WERI-Rb-1 (cell line): ENCODE measurements at places on chromosomes 1 and 21.

DNA sequence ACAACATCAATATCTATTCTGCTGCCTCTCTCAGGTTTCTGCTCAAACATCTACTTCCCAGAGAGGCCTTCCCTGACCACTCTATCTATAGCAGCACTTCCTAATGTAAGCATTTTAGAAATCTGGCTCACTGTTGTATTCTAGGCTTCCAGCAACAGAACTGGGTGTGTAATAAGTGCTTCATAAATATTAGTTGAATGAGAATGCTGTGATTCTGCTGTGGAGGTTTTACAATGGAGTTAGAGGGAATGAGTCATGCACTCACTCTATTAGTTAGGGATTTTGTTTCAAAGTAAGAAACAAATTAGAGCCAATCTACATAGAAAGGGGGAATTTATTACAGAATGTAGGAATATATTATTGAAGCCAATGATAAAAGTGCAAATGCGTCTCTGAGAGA is 38.6 kb upstream of the SLC35F3 start:
- no peak for DNase-seq

GRCh38 chr1:245332513-245332912 is 177.7 kb downstream of the KIF26B start:
- DNase-seq = no peak

- DNase-seq = no peak
These were observed 114.9 kb downstream of the RRAGC start for GRCh38 chr1:38744452-38745350.

GRCh38 chr1:41423511-41424191 is 60.8 kb downstream of the EDN2 start:
- no peak for DNase-seq

DNA sequence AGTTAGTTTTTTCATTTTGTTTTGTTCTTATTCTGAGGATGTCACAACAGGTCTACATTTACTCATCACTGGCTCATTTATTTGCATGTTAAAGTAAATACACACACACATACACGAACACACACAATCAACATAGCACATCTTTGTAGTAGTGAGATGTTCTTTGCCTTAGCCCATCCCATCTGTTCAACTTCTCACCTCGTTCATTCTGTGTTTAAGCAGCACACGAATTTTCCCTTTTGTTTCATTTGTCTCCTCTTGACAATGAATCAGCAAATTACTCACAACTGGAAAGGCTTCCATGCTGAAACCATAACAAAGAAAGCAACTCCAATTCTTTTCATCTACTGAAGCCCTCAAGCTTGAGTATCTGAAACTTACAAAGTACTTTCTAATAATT is 133.3 kb upstream of the CHRM3 start:
- no peak for DNase-seq

- DNase-seq = no peak
These were observed 375.1 kb downstream of the NPHP4 start for GRCh38 chr1:5617179-5617520.

DNA sequence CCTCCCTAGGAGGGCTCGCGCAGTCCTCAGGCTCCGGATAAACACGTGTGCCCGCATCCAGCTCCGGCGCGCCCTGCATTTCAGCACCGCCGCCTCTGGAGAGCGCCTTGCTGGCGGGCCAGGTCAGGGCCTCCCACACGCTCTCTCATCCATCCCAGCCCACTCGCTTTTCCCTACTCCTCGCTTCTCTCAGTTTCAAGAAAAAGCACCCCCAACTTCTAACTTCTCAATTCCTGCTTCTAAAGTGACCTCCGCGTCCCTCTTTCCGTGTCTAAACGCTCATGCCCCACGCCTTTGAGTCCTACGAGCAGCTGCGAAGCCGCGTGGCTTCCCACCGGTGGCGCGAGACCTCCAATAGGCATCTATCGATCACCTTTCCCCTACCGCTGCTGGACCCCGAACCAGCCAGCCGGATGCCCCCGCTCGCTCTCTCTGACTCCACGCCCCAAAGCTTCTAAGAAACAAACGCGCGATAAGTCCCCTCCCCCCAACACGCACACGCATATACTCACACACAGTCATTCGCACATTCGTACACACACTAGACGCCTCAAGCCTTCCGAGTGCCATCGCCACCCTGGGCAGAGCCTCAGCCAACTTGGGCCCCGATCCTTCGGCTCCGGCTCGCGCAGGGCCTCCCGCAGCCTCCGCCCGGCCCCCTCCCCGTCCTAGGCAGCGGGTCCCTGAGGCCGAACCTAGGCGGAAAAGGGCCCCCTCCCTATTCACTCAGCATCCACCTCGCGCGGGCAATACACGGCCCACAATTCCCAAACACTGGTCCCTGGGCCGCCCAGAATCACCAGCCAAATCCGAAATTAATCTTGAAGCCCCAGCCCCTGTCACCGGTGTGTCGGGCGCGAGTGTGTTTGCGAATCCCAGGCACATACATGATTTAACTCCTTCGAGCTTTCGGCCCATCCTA is 1.1 kb downstream of the NMNAT2 start:
- peak; percentile 58 for DNase-seq

- DNase-seq = no peak
These were observed 60.4 kb downstream of the VANGL2 start for GRCh38 chr1:160460683-160461287.

GRCh38 chr1:196563768-196564167 is 44.5 kb downstream of the KCNT2 start:
- no peak for DNase-seq

DNA sequence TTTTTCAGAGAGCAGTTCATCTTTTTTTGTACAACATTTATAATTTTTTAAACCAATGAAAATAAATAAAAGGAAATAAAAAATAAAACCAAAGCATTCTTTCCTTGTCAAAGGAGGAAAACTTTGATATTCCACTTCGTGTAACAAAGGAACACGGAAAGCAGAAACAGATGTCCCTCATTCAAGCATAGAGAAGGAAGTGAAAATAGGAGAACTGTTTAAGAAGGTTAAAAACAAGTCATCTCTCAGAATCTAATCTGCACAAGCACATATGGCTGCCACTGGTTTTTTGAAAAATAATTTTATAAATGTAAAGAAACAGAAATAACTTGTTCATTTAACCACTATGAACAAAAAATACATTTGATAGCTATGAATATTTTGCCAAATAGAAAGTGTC is 35.9 kb upstream of the ZNF644 start:
- DNase-seq = no peak

DNA sequence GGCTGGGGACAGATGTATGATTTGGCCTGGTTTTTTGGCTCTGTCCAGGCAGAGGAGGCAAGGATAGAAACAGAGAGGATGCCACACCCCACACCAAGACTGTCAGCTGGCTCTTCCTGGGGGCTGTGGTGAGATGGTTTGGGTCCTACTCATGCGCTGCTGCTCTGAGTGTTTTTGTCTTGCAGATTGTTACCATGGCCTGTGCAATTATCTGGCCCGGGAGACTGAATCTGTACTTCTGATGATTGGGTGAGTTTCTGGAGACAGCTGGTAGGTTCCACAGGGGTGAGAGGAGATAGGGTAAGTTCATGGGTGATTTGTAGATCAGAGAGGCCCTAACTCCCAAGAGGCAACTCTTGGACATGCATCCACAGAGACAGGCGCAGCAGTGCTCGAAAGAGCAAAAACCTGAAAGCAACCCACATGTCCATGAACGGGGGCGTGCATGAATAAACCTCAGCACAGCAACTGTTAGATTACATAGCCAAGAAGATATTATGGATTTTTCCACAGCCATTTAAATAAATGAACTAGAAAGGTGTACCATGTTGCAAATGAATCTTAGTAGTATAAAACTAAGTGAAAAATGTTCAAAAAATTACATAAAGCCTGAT is 17.8 kb downstream of the AADACL4 start:
- no peak for DNase-seq

DNA sequence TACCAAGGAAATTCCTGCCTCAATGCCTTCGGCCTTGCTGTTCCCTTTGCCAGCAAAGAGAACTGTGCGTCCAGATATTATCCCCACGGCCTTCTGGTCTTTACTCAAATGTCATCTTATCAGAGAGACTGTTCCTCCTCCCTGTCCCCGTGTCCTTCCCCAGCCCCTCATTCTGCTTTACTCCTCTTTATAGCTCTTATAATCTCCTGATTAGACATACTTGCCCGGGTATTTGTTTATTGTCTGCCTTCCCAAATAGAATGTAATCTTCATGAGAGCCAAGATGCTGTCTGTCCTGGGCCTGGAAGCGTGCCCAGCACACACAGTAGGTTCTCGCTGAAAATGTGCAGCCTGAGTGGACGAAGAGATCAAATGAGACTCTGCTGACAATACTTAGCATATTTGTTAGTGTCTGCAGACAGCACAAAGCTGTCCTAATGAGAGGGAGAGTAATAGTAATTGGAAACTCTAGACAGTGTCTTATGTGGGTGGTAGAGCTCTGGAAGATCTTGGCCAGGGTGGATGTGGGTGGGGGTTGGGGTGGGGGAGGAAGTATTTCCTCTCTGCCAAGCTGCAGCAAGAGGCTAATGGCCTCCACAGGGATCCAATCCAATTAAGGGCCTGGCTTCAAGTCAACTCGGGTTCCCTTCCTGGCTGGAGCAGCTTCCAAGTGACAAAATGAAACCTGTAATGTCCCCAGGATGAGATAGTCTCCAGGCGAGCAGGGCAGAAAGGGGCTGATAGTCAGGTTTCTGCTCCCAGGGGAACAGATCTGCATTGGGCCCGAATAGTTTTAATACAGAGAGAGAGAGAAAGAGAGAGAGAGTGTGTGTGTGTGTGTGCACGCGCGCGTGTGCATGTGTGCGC is 9.5 kb upstream of the CLIC4 start:
- peak; percentile 87 for DNase-seq

- DNase-seq = no peak
These were observed 5.4 kb downstream of the CCDC190 start for GRCh38 chr1:162855461-162856150.

DNA sequence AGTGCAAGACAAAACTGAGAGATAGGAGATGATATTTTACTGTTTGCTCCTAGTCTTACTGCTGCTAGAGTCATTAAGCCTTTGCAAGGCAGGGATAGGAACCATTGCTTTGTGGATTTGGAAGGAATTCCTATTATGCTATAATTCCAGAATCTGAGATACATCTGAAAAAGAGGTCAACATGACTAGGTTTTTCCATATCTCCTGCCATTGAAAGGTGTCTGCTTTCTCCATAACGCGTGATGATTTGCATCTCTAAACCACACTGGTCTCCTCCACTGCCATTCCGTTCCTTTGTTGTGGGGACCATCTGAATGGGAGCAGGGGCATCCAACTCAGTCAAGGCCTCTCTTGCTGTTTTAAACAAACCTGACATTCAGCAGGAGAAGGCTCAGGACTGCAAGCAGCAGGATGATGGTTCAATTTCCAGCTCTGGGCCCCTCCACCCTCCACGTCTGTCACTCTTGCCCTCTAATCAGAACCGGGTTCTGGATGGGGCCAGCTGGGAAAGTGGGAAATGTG is 45.2 kb downstream of the PLPP3 start:
- DNase-seq = no peak

- DNase-seq = no peak
These were observed 54.8 kb downstream of the KIF21B start for GRCh38 chr1:200968469-200969410.

- DNase-seq = peak; percentile 60
These were observed 44.3 kb downstream of the PCP4 start for GRCh38 chr21:39911286-39912199.

GRCh38 chr21:35335951-35336446 is 286.9 kb upstream of the RUNX1 start:
- DNase-seq = no peak
